ENCODE measurements at places on chromosomes 16 and 17.

GRCh38 chr17:15650741-15651582 is 31.5 kb upstream of the FBXW10B start:
- no peak for DNase-seq

GRCh38 chr16:57371494-57372371 is 557 bp upstream of the CX3CL1 start:
- no peak for DNase-seq

- DNase-seq = no peak
These were observed 109.0 kb upstream of the FAM20A start for GRCh38 chr17:68710035-68710780.

DNA sequence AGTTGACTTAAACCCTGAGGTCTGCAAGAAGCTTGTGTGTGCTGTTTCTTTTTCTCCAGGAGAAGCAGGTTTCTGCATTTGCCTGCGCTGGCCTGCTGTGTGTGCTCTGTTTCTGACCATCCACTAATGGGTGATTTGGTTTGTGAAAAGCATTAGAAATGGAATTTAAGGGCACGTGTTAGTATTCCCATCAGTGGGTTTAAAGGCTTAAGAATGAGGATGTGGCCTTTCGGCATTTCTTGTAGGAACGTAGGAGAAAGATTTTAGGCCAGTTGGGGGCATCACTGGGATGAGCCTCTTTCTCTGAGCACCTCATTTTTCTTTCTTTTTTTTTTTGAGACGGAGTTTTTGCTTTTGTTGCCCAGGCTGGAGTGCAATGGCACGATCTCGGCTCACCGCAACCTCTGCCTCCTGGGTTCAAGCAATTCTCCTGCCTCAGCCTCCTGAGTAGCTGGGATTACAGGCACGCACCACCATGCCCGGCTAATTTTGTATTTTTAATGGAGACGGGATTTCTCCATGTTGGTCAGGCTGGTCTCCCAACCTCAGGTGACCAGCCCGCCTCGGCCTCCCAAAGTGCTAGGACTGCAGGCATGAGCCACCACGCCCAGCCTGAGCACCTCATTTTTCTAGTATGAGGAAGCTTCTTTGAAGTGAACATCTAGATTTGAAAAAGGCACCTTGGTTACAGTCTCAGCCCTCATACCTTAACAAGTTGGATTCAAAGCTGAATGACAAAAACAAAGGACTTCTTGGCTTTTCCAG is 110.3 kb downstream of the BANP start:
- DNase-seq = no peak

DNA sequence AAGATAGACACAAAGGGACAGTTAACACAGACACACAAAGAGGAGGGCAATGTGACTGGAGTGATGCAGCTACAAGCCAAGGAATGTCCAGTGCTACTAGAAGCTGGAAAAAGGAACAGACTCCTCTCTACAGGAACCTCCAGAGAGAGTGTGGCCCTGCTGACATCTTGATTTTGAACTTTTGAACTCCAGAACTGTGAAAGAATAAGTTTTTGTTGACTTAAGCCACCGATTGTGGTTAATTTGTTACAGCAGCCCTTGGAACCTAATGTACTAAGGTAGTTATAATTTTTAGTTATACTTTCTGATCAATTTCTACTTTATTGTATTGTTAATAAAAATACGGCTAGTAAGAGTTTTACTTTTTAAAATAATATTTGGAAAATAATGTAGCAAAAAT is 129.1 kb downstream of the MYO1D start:
- no peak for DNase-seq

DNA sequence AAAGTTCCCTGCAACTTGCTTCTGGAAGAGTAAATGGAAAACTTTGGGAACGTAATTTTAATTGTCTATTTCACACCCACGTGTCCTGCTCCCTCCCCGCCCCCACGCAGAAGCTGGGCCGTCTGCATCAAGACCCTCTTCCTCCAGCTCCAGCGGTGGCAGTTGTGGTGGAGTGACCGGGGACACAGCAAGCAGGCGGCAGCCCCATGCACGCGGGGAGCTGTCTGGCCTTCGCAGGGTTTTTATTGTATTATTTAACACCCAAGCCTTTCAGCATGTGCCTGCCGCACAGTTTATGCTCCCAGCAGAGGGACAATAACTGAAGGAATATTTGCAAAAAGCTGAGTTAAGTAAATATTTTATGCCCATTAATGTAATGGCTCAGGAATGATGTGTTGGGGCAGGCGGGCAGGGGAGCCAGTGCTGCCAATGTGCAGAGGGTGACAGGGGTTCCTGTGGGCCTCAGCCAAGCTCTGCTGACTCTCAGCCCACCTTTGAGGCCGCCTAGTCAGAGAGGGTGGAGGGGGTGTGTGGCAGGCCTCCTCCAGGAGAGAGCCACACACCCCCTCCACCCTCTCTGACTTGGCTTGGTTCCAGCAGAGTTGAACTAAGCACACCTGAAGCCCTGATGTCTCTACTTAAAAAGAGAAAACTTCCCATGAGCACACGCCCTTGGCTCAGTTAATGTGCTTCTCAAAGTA is 32.4 kb upstream of the ENPP7 start:
- no peak for DNase-seq

GRCh38 chr17:42337442-42337841 is 49.1 kb downstream of the STAT5A start:
- peak; percentile 46 for DNase-seq

DNA sequence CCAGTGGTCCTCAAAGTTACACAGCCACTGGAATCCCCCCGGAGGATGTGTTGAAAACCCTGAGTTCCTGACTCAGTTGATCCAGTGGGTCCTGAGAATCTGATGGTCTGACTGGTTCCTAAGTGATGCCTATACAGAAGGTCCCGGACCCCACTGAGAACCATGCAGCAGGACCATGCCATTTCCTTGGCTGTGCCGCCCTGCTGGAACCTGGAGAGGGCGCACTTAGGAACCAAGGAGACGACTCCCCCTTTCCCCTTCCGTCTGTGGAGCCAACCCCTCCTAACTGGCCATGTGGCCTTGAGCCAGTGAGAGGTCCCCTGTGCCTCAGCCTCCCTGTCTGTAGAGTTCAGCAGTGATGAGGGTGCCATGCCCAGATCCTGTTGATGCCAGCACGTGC is 22.0 kb downstream of the C16orf74 start:
- DNase-seq = no peak

- no peak for DNase-seq
These were observed 57.5 kb downstream of the RNF213 start for GRCh38 chr17:80318166-80318565.

DNA sequence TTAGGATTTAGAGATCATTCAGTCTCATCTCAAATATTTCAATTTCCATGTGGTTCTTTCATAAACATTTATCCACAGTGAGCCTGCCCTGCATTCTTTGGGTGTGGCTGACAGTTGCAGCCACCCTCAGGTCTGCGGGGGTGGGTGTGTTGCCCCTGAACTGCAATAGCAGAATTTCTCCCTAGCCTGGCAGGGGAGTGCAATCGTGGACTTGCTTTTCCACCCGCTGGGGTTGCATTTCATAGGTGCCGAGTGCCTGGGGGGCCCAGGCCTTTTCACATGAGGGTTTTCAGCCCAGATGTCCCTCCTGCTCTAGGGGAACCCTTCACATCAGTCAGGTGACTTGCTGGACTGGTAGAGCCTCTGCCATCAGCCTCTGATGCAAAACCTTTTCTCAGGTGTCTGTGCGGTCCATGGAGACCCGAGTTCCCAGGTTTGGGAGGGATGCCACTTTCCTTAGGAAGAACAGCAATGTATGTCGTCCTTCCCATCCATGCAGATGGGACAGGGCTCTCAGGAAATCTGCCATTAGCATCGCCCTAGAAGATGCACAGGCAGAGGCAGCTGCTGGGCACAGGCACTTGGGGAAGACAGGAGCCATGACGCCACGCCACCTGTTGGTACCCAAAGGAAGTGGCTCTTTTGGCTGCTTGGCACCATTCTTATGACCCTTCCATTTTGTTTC is 2.4 kb upstream of the USP36 start:
- DNase-seq = peak; percentile 36

DNA sequence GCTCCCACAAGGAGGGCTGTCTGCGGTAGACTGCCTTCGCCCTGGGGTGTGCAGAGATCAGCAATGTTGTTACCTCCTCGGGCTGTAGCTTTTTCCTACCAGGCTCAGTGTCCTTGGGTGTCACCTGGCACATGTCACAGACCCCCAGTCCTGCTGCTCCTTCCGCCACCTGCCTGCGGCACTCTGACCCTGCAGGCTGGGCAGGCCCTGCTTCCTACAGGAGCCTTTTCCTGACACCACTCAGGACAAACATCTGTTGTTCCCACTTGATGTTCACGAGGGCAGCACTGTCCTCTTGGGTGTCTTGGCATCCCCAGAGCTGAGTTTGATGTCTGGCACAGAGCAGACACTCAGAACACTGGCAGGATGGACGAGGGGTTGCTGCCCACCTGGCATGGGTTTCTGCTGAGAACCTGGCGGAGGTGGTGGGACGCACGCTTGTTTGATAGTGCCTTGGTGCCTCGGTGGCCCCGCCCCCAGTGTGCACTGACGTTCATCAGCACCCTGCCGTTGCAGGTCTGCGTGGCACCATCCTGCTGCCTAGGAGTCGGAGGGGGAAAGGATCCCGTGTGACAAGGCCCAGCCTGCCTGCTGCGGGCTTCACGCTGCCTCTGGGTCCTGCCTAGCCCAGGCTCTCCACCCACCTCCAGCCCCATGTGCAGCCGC is 26.7 kb upstream of the NUDT16L1 start:
- DNase-seq = no peak

DNA sequence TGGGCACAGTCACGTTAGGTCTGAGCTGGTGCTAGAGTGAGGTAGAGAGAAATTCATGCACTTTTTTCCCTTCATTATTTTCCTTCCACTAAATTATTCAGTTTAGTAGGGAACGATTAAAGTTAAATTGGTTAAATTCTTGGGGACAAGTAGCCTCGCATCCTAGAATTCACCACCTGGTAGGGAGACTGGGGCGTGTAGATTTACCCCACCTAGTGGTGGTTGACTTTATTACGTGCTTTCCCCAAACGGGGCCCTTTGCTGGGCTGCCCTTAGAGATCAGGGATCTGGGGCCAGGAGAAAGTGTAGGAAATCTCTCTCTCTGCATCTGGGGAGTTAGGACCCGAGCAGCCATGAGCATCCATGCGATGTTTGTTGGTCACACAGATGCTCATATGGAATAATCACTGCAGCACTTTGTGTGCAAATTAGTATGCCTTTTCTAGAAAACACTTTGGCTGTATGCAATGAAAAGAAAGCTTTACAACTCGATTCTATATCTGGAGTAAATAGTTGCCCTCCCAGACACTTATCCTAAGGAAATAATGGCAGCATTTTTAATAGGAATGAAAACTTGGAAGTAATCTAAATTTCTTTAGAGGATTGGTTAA is 107.0 kb downstream of the PLCG2 start:
- DNase-seq = no peak

GRCh38 chr16:67198238-67198734 is 645 bp upstream of the ELMO3 start:
- DNase-seq = no peak

All from activated CD4-positive, CD25-positive, alpha-beta regulatory T cell treated with anti-CD3 and anti-CD28 coated beads, Interleukin-2, amount 50 U/mL, for 72 hours (primary cell).